ENCODE measurements at places on chromosomes 16 and 17.

DNA sequence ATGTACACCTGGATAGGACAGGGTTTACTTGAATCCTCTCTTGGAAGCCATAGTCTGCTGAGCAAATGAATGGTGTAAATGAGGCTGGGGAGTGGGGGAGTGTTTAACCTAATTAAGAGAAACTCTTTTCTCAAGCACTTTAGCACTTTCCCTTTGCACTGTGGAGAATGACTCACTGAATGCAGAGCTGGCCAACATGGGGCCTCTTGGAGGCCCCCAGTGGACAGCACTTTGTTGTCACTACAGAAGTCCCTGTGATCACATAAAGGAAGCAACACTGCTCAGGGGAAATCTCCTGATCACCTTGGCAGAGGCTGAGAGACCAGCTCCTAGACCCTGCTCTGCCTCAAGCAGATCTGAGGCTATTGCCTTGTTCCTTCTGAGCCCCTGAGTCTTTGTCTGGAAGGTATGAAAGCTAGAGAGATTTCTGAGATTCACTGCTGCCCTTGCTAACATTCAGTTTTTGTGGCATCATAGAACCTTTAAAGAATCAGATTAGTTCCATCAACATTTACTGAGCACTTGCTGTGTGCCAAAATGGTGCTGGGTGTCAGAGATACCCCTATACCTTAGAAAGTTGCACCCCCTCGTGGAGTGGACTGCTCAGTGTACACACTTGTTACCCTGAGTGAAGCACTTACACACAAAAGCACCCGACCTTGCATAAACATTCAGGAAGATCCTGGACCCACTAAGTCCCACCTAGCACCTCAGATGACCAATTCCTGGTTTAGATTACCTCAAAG lies 230.1 kb upstream of the CCL2 start:
- DNase-seq: no peak

DNA sequence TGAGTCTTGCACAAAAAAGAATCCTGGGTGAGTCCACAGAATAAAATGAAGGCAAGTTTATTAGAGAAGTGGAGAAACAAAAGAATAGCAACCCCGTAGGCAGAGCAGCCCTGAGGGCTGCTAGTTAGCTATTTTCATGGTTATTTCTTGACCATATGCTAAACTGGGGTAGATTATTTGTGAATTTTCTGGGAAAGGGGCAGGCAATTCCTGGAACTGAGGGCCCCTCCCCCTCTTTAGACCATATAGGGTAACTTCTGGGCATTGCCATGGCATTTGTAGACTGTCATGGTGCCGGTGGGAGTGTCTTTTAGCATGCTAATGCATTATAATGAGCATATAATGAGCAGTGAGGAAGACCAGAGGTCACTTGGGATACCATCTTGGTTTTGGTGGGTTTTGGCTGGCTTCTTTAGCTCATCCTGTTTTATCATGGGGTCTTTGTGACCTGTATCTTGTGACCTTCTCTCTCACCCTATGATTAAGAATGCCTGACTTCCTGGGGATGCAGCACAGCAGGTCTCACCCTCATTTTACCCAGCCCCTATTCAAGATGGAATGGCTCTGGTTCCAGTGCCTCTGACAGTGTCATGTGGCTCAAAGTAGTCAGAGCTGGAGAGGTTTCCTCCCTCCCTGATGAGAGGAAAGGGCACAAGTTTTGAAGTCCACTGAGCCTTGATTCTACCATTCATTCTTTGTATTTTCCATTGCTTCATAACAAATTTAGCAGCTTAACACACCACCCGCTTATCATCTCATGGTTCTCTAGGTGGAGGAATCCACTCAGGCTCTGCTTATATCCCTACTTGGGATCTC lies 55.7 kb upstream of the LGALS9 start:
- no peak for DNase-seq

DNA sequence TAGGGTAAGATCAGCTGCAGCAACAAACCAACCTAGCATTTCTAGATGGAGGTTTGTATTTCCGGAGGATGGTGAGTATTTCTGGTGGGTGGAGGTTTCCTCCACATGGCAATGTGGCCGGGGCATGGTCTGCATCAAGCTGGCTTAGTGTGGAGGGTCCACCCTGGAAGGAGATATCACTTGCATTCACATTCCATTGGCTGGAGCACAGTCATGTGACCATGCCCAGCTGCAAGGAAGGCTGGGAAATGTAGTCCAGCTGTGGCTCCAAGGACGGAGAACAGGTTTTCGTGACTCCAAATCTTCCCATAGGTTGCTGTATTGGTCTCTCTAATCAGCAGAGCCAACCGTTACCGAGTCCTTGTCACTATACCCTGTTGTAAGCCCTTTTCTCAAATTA lies 68.7 kb downstream of the RAI1 start:
- DNase-seq: peak; percentile 51

GRCh38 chr17:50682441-50682840 lies 25.3 kb downstream of the ANKRD40 start:
- no peak for DNase-seq

- no peak for DNase-seq
Measured at GRCh38 chr17:79464318-79465010, 146.4 kb downstream of the RBFOX3 start.

GRCh38 chr17:9729735-9730420 lies 61.5 kb downstream of the DHRS7C start:
- DNase-seq: no peak

GRCh38 chr17:30930495-30930894 lies 8.8 kb downstream of the ADAP2 start:
- DNase-seq: no peak

DNA sequence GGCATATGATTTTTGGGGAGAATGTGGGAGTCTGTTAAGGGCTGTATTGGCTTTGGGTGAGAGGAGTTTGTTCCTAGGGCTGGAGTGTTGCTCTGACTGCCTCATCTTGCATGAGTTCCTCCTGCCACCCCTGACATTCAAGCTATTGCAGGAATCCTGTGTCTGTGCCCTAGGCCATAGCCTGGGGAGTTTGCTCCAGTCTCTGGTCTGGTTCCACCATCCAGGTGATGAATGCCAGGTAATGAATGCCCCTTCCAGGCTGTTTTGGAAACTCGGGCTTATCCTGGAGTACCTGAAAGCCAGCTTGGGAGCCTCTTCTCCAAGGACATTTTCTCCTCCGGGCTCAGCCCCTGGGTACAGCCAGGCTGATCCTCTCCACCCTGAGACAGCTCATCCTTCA lies 117.0 kb upstream of the IRX3 start:
- no peak for DNase-seq

DNA sequence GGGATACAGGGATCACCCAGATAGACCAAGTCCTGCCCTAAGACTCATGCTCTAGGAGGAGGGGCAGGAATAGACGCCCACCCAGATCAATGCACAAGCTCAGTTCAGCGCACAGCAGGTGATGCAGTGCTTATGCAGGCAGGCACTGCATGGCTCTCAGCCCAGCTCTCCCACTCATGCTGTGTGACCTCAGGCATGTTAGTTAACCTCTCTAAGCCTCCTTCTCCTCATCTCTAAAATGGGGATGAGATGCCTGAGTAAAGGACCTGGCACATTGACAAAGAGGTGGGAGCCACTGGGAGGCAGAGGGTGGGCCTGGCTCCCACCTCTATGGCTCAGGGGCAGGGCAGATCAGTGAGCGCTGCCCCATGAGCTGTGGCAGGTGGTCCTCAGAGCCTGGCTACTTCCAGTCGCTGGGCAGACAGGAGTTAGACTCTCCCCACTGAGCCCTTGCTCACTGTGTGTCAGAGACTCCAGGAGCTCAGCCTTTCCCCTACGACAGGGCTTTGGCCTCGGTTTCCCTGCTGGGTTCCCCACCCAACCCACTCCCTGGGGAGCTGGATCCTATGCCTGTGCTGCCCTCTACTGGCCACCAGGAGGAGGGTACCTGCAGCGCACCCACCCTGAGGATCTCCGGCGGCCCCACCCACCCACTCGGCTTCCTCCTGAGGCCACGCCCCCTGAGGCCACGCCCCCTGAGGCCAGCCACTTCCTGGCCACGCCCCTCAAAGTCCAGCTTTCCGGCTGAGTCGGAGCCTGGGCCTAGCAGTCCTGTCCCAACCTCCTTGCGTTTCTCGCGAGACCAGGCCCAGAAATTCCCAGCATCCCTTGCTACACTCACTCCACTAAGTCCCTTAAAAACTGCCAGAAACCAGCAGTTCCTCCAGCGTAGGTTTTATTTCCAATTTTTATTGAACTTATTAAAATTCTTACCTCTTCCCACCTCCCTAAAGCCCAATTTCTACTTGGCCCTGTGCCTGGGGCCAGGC lies 196.1 kb downstream of the GSG1L start:
- DNase-seq: peak; percentile 82

GRCh38 chr17:71329310-71330098 lies 791.3 kb upstream of the SOX9 start:
- DNase-seq: no peak

DNA sequence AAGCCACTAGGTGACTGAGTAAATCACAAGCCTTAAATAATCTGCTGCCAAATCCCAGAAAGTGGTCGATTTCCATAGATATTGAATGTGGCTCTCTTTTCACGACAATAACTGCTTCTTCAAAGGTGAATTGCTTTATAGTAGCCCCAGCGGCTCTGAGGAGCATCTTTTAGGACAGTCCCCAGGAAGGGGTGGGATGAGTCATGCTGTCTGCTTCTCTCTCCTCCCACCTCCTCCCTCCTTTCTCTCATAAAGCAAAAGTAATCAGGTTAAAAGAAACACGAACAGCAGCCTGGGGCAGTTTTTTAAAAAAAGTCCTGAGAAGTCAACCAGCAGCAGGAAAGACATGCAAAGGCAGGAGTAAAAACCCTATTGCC lies 1.8 kb downstream of the KIAA0513 start:
- DNase-seq: peak; percentile 69

- no peak for DNase-seq
Measured at GRCh38 chr17:38844261-38844757, 9.2 kb downstream of the RPL23 start.

- no peak for DNase-seq
Measured at GRCh38 chr17:58105093-58105492, 21.9 kb downstream of the DYNLL2 start.

GRCh38 chr17:4766723-4767122 lies 5.0 kb upstream of the TM4SF5 start:
- no peak for DNase-seq

GRCh38 chr16:89334050-89334449 lies 116.5 kb downstream of the ZNF778 start:
- no peak for DNase-seq

GRCh38 chr17:6867849-6868248 lies 36.3 kb upstream of the TEKT1 start:
- no peak for DNase-seq

GRCh38 chr17:68356949-68357455 lies 65.7 kb downstream of the ARSG start:
- DNase-seq: no peak

DNA sequence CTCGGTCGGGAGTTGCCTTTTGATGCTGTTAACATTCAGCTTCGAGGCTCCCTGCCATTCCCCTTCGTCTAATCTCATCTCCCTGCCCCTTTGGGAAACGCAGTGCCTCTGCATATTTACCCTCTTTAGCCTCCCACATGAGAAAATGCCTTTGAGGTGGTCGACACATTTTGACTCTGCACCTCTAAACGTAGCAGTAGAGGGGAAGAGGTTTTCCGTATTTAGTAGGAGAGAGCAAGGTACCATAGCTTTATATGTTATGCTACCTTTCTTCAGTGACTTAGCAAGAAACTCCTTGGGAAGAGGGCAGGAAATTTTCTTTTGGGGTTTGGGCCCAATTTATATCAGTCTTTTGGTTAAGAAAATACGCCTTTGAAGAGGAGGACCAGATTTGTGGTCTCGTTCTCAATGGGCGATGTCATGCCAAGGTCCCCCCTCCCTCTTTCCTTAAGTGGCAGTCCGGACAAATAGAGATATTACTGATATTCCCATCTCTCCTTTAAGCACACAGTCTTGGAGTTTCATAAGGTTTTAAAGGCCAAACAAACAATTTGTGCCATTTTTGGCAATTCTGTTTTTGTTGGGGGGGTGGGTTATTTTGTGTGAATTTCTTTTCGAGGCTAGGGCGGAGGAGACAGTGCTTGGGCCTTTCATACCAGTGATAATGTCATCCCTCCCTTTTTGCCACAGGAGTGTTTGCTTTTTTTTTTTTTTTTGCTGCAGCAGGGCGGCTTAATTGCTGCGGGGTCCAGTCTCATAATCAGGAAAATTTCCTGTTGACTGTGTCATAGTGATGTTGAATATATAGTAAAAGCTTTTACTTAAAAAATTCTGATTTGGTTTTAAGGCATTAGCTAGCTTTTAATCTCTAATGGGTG lies 1.5 kb downstream of the PAFAH1B1 start:
- no peak for DNase-seq

DNA sequence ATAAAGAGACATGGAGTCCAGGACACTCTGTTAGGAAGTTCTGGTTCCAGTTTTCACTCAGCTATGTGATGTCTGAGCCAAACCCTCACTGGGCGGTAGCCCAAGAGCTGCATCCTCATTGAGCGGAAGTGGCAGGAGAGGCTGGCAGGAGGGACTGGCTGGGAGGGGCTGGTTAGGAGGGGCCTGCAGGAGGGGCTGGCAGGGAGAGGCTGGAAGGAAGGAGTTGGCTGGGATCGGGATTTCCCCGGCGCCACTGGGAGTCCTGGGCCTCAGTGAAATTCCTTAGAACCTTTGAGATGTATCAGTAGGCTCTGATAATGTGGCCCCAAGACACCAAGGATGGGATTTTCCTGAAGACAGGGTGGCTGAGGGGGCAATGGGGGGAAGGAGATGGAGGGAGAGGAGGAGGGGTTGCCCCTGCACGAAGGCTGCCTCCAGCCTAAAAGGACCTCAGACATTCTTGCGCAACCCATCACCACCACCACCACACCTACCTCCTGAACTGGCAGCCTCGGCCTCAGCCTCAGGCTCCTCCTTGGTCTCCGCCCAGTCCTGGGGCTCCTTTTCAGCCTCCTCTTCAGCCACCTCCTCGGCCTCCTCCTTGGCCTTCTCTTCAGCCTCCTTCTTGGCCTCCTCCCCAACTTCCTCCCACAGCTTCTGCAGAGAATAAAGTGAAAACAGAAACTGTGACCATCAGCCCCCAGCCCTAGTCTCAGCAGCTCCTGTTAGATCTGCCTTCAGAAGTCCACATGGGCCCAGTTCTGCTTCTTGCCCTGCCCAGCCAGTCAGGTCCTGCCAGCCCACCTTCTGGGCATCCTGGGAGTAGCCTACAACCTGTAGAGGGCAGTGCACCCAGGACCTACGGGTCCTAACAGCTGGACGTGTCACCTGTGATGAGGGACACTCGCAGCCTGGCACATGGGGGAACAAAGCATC lies 31.7 kb downstream of the CNGB1 start:
- DNase-seq: no peak

DNA sequence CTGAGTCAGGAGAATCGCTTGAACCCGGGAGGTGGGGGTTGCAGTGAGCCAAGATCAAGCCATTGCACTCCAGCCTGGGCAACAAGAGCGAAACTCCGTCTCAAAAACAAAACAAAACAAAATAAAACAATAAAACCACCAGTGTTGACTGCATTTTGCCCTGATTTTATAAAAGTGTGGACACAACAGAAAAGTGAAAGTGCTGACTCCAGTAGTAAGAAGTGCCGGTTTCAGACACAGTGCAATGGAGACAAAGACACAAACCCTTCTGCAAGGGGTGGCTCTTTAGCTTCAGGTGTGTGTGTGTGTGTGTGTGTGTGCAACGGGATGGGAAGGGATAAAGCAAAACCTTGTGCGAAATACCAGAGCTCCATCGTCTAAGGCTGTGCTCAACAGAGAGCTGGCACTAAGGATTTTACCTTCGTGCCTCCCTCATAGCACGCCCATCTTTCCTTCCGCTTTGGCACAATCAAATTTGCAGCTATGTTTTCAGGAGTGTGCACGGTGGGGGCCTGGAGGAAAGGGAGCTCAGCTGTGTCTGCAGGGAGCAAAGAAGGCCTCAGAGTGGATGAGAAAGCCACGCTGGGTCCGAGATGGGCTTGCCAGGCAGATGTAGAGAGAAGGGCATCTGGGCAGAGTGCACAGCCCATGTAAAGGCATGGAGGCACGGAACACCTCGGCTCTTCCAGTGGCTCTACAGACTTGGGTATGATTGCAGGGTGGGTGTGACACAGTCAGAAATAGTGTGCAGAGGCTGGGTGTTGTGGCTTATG lies 15.5 kb downstream of the MXRA7 start:
- DNase-seq: no peak

All from stimulated activated CD4-positive, alpha-beta T cell treated with anti-CD3 and anti-CD28 coated beads, Interleukin-2, amount 100 ng/mL, for 24 hours (primary cell).